Type B pancreatic cell (in vitro differentiated cells): ENCODE measurements at places on chromosomes 6 and 20.

- DNase-seq, result no peak
These were observed 1229.5 kb upstream of the MAP3K7 start for GRCh38 chr6:91816335-91816734.

DNA sequence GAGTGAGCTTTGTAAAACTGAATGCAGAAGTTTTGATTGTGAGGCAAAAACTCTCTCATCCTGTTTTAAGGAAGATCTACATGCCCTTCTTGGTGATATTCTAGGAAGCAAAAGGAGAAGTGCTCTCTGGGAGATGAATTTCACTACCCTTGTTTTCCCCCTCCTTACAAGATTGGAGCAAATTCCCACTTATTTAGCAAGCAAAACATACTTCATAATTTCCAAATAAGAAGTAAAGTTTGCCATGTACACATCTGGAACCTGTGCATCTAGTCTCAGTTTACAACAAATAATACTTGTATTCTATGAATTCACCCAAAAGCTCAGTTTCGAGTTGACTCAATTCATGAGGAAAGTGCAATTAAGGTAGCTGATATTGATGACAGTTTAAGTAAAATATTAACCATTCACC lies 27.6 kb upstream of the IFNGR1 start:
- DNase-seq, result no peak

GRCh38 chr6:7909323-7910276 lies 988 bp downstream of the TXNDC5 start:
- no peak for DNase-seq

- DNase-seq, result no peak
These were observed 90.0 kb downstream of the FILIP1 start for GRCh38 chr6:75403563-75404080.
